ENCODE measurements at places on chromosomes 7 and 10.

- DNase-seq, result no peak
These were observed 1414.7 kb upstream of the CELF2 start for GRCh38 chr10:9602998-9603397.

- no peak for DNase-seq
These were observed 184.0 kb upstream of the RNF32 start for GRCh38 chr7:156456503-156457115.

GRCh38 chr10:56090914-56091540 lies 270.0 kb downstream of the ZWINT start:
- DNase-seq, result no peak

DNA sequence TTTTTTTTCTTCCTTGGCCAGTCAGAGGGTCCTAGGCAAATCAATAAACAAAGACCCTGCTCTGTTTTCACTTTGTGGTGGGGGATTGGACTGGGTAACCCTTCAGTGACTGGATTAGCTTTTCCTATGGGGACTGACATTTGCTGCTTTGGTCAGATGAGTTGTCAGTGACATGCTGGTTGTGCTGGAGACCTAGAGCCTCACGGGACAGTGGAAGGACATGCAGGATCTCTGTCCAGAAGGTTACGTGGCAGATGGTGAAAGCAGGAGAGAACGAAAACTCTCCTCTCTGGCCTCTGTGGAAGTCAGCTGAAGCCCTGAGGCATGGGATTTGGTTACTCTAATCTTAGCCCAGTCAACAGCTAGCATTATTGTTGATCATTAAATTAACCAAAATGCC lies 90.0 kb upstream of the BMPER start:
- DNase-seq, result no peak

GRCh38 chr10:59106441-59106840 lies 70.0 kb upstream of the PHYHIPL start:
- no peak for DNase-seq

GRCh38 chr10:21475393-21475792 lies 50.1 kb downstream of the SKIDA1 start:
- no peak for DNase-seq

Data from inflammatory macrophage treated with lipopolysaccharide for 4 hours (primary cell).